ENCODE measurements at places on chromosomes 5 and 9.
A peak's percentile ranks its signal among the peaks of the same experiment; 100 is the strongest.

DNA sequence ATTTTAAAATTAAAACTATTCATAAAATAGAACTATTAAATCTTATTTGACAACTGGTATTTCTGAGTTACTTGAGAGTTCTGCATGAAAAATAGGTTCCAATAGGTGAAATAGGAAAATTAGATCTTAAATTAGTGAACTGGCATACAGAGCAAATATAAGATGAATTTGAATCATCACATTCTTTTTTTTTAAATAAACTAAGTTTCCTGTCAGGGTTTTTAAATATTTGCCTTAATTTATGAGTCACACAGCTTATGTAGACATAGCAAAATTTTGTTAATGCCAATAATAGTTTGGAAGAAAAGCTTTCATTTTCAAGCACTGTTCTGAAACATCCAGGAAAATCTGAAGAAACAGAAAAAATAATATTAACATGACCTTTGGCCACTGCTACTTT lies 311.7 kb upstream of the HAPLN1 start:
- DNase-seq: no peak

DNA sequence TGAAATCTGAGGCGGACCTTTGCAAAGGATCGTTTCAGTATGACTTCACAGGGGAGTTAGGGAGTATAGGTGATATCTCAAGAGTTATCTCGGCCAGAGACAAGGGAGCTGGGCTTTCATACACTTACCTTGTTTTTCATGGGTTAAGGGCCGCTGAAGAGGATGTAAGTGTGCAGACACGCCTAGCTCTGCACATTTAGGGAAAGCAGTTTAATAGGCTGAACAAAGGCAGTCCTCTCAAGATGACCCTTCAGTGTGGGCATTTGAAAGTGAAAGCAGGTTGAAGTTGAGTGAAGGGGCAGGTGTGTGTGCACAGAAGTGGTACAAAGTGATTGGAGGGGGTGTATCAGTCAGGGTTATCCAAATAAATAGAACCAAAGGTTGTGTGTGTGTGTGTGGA lies 33.1 kb upstream of the PRXL2C start:
- DNase-seq: no peak

GRCh38 chr5:102596951-102597350 lies 98.2 kb upstream of the SLCO6A1 start:
- DNase-seq: no peak

GRCh38 chr5:24644761-24645160 lies at the start of gene CDH10:
TSS of gene CDH10 (minus strand) at chr5:24644978. CDS start at chr5:24593490, 51,488 bp downstream.
- no peak for DNase-seq

- peak; percentile 77 for DNase-seq
Observed at GRCh38 chr5:174172152-174172551, 126.6 kb downstream of the NSG2 start.

GRCh38 chr9:113399646-113400200 lies 1.4 kb downstream of the ALAD start:
- no peak for DNase-seq

DNA sequence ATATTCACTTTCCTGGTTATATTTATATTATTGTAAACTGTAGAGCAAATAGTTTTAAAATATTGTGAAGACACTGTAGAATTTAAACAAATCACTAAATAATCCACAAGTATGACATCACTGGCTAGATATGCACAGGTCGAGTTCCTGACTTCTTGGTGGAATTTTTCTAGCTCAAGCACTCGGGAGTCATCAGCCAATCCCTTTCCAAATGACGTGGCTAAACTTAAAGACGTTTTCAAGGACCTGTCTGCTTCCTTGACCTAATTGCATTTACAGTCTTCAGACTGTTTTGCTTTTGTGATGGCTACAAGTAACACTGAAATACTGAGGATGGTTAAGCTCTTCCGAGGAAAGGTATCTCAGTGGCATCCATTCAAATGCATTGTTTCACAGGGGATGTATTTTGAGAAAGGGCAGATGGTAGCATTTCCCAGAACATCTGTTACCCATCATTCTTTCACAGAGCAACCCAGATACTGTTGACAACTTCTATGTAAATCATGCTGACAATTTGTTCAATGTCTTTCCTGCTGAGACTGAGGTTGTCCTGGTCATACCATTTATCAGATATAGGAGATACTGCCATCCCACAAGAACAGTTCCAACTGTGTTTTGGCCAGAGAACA lies 262.8 kb downstream of the CDH10 start:
- no peak for DNase-seq

DNA sequence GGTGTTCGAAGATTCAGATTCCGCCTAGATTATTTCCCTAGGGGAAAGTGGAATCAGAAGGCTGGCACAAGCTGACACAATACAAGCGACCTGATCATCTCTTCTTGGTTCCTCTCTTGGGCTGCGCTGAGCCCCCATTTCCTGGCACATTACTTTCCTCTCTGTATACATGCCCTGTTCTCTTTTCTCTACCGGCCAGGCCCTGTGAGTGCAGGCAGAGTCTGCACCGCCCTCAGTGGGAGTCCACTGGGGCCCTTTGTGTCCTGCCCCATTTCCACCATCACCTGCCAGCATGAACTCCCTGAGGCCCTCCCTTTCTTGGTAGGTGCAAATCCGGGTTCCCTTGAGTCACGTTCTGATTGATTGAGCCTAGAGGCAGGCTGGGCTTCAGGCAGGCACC lies 287.9 kb downstream of the MSX2 start:
- DNase-seq: no peak

DNA sequence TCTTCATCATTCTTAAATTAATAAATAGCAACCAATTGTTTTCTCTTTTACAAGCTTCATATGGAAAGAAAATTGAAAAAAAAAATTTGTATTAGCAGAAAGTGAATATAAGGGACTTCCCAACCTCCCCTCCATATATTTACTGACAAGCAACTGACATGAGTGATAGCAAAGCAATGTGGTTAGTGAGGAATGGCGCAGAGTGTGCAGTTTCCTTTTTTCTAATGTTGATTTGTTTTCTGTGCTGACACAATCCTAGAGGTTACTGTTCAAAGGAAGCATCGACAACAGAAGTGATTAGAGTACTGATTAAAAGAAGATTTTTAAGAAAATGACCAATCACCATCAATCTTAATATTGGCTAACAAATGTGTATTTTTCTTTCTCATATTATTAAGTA lies 1.7 kb upstream of the PTGER4 start:
- DNase-seq: no peak

DNA sequence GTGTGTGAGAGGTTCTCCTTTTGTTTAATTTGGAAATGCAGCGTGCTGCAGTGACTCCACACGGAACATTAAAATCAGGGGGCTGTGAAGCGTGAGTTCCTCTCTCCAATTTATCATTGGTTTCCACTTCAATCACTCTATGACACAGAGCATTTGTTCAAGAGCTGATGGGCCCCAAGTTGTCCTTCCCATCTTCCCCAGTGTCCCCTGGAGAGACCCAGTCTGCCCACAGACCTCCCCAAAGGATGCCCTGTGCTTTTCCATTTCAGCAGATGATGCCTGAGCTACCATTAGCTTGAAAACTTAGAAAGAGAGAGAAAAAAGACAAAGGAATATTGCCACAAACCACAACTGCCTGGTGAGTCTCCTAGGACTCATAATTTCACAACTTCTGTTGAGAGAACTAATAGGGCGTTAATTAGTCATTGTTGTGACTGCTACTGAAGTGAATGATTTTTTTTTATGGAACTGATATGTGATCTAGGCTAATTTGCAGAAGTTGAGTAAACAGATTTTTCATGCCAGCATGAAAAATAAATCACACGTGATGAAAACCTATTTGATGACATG lies 772.7 kb downstream of the SEMA5A start:
- no peak for DNase-seq

GRCh38 chr5:120405923-120406322 lies 58.2 kb upstream of the PRR16 start:
- no peak for DNase-seq

DNA sequence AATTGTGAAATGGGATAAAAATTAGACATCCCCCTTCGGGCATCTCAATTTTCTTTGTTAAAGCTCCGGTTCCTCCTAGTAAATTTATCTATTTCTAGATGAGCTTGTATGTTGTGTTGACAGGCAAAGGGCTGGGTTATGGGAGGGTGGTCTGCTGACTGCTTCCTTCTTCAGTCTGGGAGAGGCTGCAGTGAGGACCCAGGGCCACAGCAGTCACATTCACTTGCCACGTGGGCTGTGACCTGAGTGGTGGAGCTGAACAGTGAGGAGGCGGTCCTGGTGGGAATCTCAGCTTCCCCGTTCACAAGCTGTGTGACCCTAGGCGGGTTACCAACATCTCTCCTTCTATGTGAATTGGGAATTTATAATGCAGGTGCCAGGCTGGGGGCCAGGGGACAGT lies 57.5 kb upstream of the RXRA start:
- no peak for DNase-seq

- DNase-seq: no peak
Observed at GRCh38 chr9:72262063-72262462, 102.9 kb downstream of the ZFAND5 start.

DNA sequence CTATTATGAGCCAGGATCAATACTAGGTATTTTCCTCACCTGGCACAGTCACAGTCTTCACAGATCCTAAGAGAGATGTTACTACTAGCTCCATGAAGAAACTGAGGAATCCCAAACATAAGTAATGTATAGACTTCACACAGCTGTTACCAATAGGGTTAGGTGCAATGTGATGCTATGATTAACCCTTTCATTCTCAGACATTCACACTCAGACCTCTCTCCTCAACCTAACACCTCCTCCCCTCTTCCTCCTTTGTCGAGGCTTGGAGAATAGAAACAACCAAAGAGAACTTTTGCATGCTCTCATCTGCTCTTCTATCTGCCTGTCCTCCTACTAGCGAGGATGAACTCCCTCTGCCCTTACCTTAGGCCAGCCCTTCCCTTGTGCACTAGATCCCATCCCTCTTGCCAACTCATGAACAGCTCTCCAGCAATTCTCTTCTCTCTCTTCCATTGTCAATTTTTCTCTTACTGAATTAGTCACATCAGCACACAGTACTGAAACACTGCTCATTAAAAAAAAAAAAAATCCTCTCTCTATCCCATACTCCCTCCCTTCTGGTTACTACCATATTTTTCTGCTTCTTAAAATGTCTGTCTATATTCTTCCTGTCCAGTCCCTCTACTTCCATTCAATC lies 47.7 kb downstream of the MAPKAP1 start:
- DNase-seq: no peak

DNA sequence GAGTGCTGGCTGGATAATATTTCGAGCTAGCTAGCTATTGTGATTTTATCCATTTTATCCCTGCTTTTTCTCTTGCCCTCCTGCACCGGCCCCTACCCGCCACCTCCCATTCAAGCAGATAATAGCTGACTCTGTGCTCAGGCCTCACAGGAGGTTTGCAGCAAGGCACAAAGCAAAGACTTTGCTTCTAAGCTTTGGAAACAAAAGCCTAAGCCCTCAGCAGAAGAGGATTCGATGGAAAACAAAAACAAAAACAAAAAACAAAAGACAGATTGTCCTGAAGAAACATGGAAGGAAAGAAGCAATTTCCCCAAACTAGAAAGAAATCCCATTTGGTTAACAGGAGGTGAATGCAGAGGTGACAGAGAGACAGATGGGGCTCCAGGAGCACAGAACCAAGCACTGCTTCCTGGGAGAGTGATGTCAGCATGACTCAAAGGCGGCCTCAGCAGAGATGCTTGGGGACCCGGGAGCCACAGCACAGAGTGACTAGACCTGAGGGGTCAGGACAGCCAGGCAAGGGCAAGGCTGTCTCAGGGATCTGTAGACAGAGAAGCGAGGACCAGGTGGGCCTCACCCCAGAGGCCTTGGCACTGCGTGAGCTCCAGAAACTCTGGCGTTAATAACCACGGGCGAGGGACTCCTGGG lies 28.4 kb downstream of the MTX3 start:
- DNase-seq: no peak

DNA sequence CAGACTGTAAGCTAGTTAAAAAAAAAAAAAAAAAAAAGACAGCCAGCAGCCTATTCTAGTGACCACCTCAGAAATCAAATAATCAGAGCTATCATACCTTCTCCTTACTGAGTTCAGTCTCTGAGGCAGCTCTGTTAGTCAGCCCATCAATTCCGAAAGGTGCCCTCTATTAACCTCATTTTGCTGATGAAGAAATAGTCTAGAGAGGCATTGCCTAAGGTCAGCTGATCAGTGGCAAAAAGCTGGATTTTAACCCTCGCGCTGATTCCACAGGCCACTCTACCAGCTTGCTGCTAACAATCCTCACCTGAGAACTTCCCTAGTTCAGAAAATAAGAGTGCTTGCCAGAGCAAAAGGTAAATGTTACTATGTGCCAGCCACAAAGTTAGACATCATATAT lies 172.0 kb downstream of the DENND1A start:
- no peak for DNase-seq

DNA sequence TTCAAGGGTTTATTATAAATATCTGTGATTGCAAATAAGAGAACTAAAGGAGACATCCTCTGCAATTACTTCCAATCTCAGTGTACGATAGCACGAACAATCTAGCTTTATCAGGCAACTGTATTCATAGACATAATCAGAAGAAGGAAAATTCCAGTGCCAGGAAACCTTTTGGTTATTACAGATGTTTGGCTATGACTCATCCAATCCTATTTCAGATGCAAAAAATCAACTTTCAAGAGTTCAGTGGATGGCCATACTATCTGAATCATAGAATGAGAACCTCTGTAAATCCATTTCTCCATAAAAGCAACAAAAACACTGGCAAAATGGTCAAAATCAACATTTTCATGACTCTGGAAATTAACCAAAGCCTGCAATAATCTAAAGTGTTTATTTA lies 37.9 kb downstream of the GAS1 start:
- DNase-seq: no peak

DNA sequence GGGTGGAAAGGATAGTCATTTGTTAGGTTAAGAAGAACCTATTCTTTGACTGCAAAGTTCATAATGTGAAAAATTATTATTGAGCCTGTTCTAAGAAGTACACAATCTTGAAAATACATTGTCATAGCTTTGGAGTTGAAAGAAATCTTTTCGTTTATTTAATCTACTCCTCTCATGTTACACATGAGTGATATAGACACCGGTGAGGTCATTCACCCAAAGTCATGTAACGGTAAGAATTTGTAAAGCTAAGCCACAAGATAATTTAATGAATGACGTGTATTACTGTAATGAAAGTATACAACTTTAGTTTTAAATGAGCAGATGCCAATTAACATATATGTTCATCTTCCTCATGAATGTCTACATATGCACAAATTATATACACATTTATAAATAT lies 284.1 kb upstream of the PDE4D start:
- DNase-seq: no peak

GRCh38 chr5:154236536-154237375 lies 46.2 kb downstream of the GALNT10 start:
- no peak for DNase-seq

GRCh38 chr5:58258984-58259684 lies 200.8 kb downstream of the PLK2 start:
- DNase-seq: no peak

GRCh38 chr5:57989378-57989777 lies 470.5 kb downstream of the PLK2 start:
- DNase-seq: no peak

GRCh38 chr5:8633696-8634095 lies 764.7 kb downstream of the MTRR start:
- DNase-seq: no peak

All from amygdala (tissue), 56 donors.